ENCODE measurements at places on chromosomes 6 and 20.
A peak's percentile ranks its signal among the peaks of the same experiment; 100 is the strongest.

DNA sequence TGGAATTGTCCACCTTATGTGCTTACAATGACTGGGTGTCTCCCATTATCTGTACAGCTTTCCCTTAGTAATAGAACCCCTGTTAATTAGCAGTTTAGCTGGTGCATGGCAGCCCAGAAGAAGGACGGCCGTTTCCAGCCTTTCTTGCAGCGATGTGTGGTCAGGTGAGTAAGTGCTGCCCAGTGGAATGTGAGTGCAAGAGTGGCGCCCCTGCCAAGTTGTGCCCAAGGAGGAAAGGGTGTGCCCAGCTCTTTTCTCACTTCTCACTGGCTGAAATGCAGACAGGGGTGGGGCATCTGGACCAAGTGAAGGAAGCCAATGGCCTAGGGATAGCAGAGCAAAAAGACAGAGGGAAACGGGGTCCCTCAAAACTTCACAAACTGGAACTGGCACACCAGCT, 296.8 kb downstream of the PREX1 start:
- no peak for DNase-seq

GRCh38 chr6:134381959-134382358, 64.0 kb upstream of the SGK1 start:
- DNase-seq, result no peak

DNA sequence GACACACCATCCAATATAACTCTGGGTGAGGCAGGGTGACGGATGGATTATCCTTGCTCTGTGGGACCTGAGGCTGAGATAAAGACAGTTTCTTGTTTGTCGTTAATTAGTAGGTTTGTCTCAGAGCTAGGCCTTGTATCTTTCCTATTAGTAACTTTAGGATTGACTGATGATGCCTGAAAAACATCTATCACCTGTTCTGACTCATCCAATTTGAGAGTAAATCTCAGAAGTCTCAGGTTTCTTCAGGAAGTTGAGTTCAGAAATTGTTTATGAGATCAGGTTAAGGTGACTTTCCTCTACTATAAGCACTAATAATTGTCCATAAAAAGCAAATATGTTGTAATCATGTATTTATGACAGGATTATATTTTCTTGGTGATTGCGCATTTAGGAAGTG, 129.5 kb upstream of the SUPT3H start:
- DNase-seq, result no peak

DNA sequence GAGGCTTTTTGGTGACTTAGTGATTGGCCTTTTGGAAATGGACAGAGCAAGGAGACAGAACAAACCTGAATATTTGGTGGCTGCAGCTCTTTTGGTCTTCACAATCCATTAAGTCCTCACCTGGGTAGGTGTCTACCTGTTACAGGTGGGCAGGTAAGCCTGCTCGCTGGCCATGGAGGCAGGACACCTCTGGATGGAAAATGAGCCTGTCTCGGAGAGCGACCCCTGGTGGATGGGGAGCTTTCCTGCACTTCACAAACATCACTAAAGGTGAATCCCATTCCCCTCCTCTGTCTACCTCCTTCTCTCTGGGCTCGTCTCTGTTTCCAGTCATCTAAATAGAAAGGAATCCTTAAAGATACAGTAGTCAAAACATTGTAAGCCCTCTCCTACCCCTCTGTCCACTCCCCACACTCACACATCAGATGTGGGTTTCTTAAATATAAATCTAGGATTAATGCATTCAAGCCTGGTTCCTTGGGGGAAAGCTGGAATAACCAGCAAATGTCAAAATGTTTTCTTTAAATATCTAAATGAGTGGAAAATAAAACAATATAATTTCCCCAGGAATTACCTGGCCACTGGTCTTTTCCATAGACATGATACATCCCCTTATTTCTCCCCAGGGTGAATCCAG, 304.9 kb downstream of the CDH26 start:
- DNase-seq, result no peak

DNA sequence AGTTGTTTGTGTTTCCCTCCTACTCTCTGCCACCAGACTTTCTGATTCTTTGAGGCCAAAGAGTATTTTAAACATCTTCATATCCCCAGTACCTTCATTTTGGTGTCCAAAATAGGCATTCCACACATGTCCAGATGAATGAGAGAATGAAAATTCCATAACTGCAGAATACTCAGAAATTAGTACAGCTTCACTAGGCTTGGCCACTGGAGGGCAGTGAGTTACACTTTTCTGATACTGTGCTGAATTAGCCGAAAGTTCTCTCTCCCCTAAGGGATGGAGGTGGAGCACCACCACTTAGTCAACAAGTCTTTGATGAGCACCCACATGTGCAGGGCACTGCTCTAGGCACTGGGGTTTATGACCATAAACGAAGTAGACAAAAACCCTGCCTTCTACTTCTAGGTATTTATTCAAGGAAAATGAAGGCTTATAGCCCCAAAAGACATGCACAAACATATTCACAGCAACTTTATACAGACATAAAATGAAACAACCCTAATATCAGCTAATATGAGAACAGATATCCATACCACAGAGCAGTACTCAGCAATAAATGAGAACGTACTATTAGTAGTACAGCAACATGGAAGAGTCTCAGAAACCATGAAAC, 46.1 kb upstream of the TMEM217 start:
- DNase-seq, result no peak

GRCh38 chr20:56558968-56559367, 25.9 kb downstream of the FAM209B start:
- DNase-seq, result no peak

GRCh38 chr6:123655521-123656306, 19.0 kb upstream of the TRDN start:
- no peak for DNase-seq

GRCh38 chr20:51871943-51872342, 69.6 kb upstream of the SALL4 start:
- no peak for DNase-seq

DNA sequence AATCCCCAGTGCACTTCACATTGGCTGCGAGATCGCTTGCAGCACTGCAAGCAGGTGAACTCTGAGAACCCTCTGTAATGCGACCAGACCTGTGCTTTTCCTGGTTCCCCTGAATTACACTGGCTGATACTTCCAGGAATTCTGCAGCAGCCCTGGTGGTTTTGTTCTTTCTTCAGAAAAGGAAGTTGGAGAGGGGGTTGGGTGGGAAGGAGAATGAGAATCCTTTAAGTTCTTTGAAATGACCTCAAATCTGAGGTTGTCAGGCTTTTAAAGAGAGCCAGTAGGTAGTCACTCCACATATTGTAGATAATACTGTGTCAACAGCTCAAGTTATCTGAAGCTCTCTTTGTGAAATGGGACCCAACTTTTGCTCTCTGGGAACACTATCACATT, 62.4 kb downstream of the GCNT2 start:
- DNase-seq, result no peak

- no peak for DNase-seq
Measured at GRCh38 chr20:37968841-37969401, 64.3 kb downstream of the TTI1 start.

GRCh38 chr6:93940381-93940780, 521.0 kb upstream of the EPHA7 start:
- no peak for DNase-seq

GRCh38 chr6:42269553-42269952, 51.9 kb upstream of the MRPS10 start:
- DNase-seq, result no peak

DNA sequence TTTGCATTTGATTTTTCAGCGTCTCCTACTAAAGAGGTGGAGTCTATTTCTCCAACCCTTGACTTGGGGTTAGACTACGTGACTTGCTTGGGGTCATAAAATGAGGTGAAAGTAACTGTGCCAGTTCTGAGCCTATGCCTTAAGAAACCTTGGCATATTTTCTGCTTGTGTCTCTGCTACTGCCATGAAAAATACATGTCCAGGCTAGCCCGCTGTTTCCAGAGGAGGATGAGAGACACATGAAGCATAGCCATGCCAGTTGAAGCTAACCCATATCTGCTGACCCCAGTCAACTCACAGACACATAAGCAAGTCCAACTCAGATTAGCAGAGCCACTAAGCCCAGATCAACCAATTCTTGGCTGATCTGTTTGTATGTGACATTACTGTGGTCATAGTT, 38.7 kb downstream of the SCP2D1 start:
- no peak for DNase-seq

DNA sequence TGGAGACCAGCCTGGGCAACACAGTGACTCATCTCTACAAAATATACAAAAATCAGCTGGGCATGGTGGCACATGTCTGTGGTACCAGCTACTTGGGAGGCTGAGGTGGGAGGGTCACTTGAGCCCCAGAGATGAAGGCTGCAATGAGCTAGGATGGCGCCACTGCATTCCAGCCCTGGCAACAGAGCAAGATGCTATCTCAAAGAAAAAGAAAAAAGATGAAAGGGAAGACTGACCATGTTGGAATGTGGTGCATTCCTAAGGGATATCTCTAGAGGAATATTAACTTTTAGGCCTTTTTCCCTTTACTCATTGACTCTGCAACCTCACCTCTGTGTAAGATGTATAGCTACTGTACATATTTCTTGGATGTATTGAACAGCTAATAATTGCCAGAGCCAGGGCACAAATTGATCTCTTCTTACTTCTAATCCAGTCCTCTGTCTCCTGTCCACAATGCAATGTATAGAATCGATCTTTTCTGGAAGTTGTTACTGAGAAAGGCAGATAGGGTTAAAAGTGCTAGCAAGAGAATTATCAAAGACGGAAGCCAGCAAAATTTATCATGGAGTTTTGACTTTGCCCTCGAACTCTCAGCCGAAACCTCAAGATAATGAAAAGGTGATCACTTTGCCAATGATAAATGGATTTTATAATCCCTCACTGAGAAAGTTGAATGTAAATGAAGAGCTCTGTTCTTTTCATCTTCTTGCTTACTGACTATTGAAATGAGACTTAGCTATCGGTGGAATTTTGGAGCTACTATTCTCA, 46.3 kb downstream of the GCNT2 start:
- DNase-seq, result no peak

GRCh38 chr20:23114018-23114417, 27.9 kb upstream of the CD93 start:
- DNase-seq, result no peak

- DNase-seq, result no peak
Measured at GRCh38 chr20:49132995-49133478, 55.1 kb downstream of the STAU1 start.

DNA sequence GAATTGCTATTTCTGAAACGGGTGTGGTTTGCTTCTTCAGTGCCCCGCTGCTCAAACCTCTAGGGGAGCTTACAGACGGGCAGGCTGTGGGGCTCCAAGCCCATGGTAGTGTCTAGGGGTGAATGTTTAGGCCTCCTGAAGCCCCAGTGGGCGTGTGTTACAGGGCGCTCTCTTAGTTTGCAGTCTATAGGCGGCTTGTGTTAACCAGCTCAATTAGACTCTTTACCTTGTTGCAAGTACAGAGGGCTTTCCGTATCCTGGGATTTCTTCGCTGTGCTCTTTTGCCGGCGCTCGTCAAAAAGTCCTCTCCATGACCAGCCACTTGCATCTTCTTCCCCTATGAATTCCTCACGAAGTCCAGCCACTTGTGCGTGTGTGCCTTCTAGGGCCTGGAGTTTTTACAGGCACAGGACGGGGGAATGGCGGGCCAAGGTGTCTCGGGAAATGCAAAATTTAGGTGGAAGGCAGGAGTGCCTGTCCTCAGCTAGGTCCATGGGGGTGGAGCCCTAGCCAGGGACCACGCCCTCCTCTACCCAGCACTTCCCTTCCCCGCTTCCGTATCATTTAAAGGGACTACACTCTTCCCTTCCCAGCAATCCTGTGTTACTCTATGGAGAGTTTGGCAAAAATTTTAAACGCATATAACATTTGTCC, 94.5 kb downstream of the HTR1B start:
- DNase-seq, result peak; percentile 31

GRCh38 chr6:155036907-155037306, 41.8 kb downstream of the TIAM2 start:
- DNase-seq, result no peak

DNA sequence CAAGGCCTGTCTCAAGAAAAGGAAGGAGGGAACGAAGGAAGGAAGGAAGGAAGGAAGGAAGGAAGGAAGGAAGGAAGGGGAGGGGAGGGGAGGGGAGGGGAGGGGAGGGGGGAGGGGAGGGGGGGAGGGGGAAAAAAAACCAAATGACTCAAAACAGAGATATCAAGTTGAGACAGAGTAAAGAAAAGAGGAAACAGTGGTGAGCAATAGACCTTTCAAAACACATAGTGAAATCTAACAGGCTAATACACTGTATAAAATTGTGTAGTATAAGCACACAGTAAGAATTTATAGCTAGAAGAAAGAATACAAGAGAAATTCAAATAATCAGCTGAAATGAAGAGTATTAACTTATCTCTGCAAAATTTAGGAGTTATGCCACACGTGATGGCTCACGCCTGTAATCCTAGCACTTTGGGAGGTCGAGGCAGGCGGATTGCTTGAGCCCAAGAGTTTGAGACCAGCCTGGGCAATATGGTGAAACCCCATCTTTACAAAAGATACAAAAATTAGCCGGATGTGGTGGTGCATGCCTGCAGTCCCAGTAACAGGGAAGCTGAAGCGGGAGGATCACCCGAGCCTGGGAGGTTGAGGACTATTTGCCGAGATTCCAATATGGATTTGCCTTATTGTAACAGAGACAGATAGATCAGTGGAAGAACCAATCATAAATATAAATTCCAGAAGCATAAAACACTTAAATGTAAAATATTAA, 123.2 kb downstream of the PRND start:
- DNase-seq, result no peak

GRCh38 chr6:79878142-79878748, 69.1 kb downstream of the ELOVL4 start:
- no peak for DNase-seq

DNA sequence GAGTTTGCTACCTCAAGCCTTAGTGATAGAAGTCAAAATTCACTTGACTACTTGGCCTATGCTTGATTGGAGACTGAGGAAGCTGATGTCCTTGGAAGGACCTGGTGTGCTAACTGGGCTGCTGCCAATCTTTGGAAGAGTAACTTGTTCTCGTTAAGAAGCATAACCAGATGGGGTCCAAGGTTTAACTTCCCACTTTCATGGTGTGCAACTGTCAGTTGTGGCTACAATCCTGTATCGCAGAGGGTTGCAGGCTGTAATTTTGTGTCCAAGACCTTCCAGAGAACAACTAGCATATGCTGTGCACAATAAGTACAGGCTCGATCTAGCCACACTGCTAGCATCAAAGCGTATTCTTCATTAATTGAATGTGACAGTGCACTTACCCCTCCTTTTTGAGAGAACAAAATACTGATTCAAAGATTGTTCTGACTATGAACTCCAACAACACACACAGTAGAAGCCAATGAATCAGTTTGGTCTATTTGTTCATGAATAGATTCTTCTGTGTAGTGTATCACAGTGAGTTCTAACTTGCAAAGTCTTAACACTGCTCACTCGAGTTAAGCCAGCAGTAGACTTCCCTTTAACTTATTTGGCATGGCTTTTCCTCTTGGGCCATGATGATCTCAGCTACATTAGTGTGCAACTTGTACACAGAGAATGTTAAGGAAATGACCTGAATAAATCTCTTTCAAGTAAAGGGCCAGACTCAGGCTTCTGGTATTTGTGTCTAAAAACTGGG, 15.8 kb upstream of the PLCB1 start:
- no peak for DNase-seq

DNA sequence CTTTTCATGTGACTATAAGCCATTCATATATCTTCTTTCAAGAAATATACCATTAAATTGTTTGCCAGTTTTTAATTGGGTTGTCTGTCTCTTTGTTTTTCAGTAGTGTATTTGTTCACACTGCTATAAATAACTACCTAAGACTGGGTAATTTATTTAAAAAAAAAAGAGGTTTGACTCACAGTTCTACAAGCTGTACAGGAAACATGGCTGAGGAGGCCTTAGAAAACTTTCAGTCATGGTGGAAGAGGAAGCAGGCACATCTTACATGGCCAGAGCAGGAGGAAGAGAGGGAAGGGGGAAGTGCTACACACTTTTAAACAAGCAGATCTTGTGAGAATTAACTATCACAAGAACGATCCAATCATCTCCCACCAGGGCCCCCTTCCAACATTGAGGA, 255.3 kb downstream of the EPM2A start:
- DNase-seq, result no peak

Data from left hindlimb (tissue), 1 donor.